D721Med (cell line): ENCODE measurements at places on chromosomes 4 and X.

DNA sequence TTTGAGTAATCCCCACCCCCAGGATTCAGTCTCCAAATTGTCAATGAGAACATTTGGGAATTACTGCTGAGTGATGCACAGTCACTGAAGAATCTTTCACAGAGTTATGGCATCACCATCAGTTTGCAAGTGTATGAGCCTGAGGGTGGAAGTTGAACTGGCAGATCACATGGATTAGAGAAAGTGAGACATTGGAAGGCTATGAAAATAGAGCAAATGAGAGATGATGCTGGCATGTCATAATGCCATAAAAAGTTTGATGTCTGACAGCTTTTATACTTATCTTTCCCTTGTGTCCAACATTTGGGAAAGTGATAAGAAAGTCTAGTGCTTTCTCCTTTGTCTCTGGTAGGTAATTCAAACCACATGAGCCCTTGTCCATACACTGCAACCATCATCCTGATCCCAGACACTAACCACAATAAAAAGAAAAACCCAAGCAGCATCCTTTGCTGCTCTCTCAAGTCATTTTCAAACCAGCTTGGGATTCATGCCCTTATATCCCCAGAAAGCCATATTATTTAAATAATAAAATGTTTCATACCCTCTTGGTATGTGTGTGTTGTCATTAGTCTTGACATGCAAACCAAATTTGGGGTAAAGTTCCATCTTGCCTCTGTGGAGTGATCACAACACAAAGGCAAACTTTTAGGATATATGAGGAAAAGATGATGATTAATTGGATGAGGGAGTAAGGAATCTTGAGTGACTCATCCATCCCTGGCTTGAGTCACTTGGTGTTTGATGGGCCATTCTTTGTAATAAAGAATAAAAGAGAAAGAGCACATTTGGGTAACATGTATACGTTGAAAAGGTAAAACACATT lies 438.9 kb downstream of the GRXCR1 start:
- no peak for DNase-seq

DNA sequence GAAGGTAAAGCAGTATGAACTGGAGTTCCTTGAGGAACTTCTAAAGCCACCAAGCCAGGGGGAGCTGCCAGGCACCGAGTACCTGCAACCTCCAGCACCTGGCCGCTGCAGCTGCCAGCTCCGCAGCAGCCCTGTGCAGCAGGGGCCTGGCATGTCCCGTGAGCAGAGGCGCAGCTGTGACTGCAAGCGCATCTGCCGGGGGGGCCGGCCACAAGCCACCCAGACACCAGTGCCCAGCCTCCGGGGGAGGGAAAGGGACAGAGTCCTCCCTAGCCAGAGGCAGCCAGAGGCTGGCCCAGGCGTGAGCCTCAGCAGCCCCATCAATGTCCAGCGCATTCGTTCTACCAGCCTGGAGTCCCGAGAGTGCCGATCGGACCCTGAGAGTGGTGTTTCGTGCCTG lies 26.6 kb upstream of the PRPS1 start:
- DNase-seq, result no peak

GRCh38 chr4:173039617-173040577 lies 128.7 kb upstream of the GALNT7 start:
- no peak for DNase-seq

GRCh38 chr4:169407217-169407845 lies 136.6 kb upstream of the SH3RF1 start:
- no peak for DNase-seq

GRCh38 chr4:71784569-71785197 lies 804 bp upstream of the GC start:
- no peak for DNase-seq
